ENCODE measurements at places on chromosomes 7 and 10. TPM values are rescaled to one million over a fixed set of nuclear protein-coding genes. Genes with fewer than 3 reads are reported as not detected.

DNA sequence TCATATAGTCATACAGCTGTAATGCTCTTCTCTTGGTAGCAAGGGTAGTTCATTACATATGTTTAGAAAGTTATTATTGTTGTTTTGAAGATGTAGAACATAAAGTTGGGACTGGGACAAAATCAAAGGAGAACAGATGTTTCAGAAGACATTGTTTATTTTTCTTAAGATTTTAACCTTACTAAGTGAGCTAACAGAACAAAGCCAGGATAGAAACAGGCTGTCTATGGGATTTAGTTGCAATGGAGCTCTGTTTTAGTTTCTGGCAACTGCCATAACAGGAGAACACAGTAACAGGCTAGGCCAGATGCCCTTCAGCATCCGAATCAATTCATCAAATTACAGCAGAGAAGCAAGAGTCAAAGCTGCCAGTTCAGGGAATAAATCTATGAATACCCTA lies 382.4 kb downstream of the ARL4A start:
- no peak for DNase-seq

- no peak for DNase-seq
Measured at GRCh38 chr10:132891368-132891767, 51.0 kb downstream of the CFAP46 start.

GRCh38 chr10:113854761-113855588 lies 514 bp downstream of the NHLRC2 start:
- DNase-seq, result no peak

DNA sequence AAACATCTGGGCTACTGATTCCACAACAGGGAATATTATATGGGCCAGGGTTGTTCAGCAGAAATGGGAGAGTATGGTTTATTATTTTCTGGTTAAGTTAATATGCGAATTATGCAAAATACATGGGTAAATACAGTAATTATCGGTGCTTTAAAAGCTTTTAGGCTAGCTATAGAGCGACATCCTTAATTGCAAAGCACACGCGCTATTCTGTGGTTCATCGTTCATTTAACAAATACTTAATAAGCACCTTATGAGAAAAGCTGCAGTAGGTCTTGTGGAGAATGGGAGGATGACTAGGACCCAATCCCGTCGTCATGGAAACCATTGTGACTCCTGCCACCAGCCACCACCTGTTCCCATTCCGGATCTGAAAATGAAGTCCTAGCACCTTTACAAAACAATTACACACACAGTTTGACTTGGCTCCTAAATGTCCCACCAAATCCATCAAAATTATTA lies 623 bp upstream of the CEP41 start:
- no peak for DNase-seq

GRCh38 chr10:16612115-16612980 lies 90.7 kb upstream of the C1QL3 start:
- no peak for DNase-seq

GRCh38 chr10:29346296-29347001 lies 57.6 kb downstream of the LYZL1 start:
- no peak for DNase-seq

- DNase-seq, result peak; percentile 81
Measured at GRCh38 chr10:3782451-3783315, 2.3 kb downstream of the KLF6 start.

GRCh38 chr10:30422981-30423654 lies 10.9 kb upstream of the MAP3K8 start:
- no peak for DNase-seq

GRCh38 chr7:55533050-55533728 lies 39.1 kb downstream of the VOPP1 start:
- no peak for DNase-seq

DNA sequence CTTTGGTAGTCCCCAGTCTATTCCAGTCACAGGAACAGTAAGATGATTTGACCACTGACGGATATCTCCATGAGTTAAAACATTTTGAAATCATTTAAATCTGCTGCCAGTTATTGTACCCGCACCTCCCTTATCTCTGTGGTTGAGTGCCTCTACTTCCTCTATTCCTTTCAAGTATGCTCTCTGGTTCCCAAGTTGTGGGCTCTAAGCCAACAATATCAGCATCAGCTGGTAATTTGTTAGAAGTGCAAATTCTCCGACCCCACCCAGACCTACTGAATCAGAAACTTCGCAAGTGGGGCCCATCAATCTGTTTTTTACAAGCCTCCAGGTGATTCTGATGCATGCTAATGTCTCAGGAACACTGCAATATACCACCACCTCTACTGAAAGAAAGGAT lies 235.5 kb downstream of the CCSER2 start:
- no peak for DNase-seq

DNA sequence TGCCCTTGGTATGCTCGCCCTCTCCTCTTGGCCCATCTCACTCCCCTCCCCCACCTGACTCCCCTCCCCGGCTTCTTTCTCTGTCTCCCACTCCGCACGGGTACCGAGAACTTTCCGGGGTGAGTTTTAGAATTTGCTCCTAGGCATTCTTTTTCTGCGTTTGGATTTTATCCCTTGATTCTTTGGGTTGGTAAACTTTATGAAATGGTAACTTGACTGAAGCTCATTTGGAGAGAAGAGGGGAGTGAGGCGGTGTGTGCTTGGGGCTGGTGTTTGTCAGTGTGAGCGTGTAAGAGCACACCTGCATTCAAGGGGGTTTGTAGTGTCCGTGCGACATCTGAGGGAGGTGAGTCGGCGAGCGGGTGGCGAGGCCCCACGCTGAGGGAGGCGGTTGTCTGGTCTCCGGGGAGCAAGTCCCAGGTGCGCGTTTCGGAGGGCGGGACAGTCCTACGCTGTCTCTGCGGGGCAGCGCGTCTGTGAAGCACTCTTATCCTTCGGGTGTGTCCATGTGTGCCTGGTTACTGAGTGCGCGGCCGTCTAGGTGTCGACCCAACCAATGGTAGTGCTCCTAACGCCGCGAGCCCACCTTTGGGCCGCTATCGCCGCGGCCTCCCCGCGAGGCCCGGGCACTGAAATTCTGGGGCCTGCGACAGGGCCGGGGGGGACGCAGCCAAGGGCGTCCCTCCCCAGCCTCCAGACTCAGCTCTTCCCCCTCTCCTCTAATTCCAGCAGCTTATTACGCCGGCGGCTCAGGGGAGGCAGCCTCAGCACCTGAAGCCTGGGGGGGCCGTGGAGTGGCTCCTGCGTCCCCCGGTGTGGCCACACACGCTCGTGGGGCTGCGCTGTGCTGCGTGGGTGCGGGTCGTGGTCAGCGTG lies 2.6 kb upstream of the ZNF503 start:
- no peak for DNase-seq

DNA sequence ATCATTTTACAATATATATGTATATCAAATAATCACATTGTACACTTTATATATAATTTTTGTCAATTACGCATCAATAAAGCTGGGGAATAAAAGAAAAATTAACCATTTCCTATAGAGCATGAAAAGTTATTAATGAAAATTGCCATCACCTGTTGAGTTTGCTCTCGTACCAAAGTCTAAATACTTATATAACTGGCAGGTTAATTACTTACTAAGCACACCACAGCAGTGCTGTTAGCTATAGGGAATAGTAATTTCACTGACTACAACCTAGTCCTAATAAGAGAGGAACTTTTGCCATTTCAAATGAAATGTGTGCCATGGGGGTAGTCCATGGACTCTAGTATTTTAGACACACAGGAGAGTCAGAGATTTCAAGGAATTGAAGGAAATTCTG lies 176.9 kb upstream of the COL1A2 start:
- DNase-seq, result no peak

DNA sequence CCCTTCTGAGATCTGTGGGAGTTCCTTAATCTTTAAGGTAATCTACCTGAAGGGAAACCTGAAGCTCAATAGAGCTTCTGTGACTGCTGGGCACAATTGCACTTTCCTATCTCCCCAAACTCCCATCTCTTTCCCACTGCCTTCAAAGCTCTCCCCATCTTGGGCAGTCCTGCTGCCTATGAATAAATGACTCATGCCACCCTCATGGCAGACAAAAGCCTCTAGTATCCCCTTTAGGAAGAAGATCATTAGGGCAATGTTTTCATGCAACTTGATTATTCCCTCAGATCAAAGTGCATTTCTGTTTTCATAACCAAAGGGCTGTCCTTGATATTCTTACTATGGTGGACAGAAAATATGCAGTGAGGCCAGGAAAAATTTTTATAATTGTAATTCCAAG lies 704.9 kb upstream of the LRRN3 start:
- DNase-seq, result no peak

DNA sequence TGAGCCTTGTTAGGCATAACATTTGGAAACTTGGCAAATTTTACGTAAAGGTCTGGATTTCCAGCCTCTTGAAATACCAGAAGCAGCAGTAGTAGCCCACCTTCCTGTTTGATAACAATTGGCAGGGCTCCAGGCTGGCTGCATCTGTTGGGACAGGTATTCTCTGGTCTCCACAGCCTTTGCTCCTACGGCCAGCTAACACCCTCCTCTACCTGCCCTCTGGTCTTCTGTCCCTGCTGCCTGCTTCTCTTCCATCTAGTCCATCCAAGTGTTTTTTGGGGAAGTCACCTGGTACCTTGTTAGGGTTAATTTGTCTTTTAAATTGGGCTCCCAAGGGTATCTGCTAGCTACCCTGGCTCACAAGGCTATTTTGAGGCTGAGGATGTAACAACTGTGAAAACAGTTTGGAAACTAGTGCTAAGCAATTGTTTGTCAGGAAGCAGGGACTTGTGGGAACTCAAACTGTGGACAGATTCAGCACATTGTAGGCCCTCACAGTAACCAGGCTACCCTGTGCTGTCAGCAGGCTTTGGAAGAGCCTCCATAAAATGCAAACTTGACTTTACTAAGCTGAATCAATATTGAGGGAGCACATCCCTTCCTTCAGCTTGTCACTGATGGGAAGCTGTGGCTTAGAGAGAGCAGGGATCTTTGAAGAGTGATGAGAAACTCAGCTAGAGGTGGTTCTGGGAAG lies 8.5 kb downstream of the RPS24 start:
- DNase-seq, result no peak

- no peak for DNase-seq
Measured at GRCh38 chr10:42615419-42615818, 23.0 kb downstream of the ZNF33B start.

GRCh38 chr7:44072364-44073231 lies 7.2 kb upstream of the PGAM2 start:
- peak; percentile 44 for DNase-seq

DNA sequence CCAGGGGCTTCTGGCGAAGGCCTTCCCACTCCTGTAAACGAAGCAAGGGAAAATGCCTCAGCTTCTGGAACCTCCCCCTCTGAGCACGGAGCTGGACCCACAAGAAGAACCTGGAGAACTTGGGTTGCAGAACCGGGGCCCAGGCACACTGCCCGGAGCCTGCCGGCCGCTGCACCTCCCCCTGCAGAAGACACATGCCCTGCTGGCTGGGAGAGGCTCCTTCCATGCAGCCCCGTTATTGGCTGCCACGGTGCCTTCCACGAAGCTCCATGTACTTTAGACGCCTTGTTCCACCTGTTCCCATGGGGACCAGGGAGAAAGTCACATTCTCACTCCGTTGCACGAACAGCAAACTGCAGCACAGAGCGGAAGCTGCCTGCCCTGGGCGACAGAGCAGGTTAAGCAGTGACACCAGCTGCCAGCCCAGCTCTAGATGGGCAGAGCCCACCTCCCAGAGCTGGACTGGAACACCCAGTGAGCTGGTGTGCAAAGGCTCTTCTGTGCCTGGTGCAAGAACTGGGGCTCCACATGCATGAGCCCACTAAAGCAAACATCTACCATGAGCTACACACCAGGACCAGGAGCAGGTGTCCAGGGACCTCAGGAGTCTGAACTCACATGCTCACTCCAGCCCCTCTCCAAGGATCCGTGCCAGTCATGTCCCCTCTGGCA lies 70.1 kb downstream of the TNS3 start:
- DNase-seq, result no peak

- DNase-seq, result no peak
Measured at GRCh38 chr7:37265006-37265405, 183.7 kb downstream of the ELMO1 start.

- no peak for DNase-seq
Measured at GRCh38 chr10:122044713-122045112, 55.8 kb downstream of the TACC2 start.

The GALNT17 gene
- not detected for polyA plus RNA-seq

The NUTM2E gene
- polyA plus RNA-seq, result 0.22 TPM

The CRHR2 gene
- polyA plus RNA-seq, result not detected

The PDAP1 gene
- 45.5 TPM for polyA plus RNA-seq

The FKBP6 gene
- not detected for polyA plus RNA-seq

The PCLO gene
- polyA plus RNA-seq, result 0.69 TPM

The SEM1 gene
- polyA plus RNA-seq, result 77.1 TPM

The DDC gene
- not detected for polyA plus RNA-seq

The PON1 gene
- not detected for polyA plus RNA-seq

The PDE6C gene
- polyA plus RNA-seq, result not detected

The SPDYE5 gene
- 0.04 TPM for polyA plus RNA-seq

The TMEM196 gene
- polyA plus RNA-seq, result not detected
